ENCODE measurements at places on chromosomes 6 and 20. TPM values are rescaled to one million over a fixed set of nuclear protein-coding genes. Genes with fewer than 3 reads are reported as not detected.

Gene SMIM28
- not detected for total RNA-seq

- DNase-seq, result no peak
These were observed 890.0 kb upstream of the CITED2 start for GRCh38 chr6:140264431-140264830.

Gene JPH2
- 151 TPM for total RNA-seq

- DNase-seq, result no peak
These were observed 164.8 kb downstream of the FAXC start for GRCh38 chr6:99184696-99185095.

GRCh38 chr20:54291339-54292010, 83.6 kb downstream of the PFDN4 start:
- DNase-seq, result no peak

GRCh38 chr6:36743538-36744303, 46.1 kb downstream of the RAB44 start:
- no peak for DNase-seq

DNA sequence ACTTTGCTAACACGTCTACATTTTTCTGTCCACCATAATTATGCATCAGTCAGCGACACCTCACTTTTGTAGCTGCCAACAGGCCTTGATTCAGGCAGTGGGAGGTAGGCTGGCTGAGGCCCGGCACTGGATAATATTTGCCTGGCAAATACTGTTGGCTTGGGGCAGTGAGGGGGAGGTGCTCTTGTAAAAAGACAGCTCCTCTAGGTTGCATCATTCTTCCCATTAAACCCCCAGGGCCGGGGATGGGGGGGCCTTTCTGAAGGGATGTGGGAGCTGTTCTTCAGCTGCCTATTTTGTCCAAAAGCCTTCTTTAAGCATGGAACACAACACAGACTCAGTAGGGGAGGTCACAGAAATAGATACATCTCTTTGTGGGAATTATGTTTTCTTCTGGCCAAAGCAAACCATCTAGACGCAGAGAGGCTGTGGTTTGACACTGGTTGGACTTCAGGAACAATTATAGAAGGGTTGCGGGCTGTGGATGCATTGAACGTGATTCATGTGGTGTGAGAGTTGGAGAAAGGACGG, 338.3 kb upstream of the NT5E start:
- DNase-seq, result peak; percentile 24

Gene UBD
- not detected for total RNA-seq

Gene PPIL6
- 3.9 TPM for total RNA-seq

DNA sequence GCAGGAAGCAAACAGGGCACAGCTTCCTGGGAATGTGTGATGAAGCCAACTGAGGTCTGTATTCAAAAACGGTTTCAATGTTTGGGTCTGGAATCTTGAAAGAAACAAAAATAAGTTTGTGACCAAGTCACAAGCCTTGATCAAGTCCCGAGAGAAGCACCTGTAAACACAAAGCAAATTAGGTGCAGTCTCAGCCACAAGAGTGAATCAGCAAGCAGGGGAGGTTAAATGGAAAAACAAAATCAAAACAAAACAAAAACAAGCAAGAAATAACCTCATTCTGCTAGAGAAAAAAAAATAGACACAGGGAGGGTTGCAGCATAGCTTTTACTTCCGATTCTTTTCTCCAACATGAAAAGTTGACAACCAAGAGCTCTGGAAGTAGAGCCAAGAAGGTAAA, 201.7 kb downstream of the CLIC5 start:
- no peak for DNase-seq

- no peak for DNase-seq
These were observed 7.6 kb upstream of the ID1 start for GRCh38 chr20:31597481-31597855.

GRCh38 chr6:100121854-100122609, 128.0 kb upstream of the MCHR2 start:
- no peak for DNase-seq

GRCh38 chr6:168045706-168046620, 33.0 kb downstream of the FRMD1 start:
- DNase-seq, result no peak

DNA sequence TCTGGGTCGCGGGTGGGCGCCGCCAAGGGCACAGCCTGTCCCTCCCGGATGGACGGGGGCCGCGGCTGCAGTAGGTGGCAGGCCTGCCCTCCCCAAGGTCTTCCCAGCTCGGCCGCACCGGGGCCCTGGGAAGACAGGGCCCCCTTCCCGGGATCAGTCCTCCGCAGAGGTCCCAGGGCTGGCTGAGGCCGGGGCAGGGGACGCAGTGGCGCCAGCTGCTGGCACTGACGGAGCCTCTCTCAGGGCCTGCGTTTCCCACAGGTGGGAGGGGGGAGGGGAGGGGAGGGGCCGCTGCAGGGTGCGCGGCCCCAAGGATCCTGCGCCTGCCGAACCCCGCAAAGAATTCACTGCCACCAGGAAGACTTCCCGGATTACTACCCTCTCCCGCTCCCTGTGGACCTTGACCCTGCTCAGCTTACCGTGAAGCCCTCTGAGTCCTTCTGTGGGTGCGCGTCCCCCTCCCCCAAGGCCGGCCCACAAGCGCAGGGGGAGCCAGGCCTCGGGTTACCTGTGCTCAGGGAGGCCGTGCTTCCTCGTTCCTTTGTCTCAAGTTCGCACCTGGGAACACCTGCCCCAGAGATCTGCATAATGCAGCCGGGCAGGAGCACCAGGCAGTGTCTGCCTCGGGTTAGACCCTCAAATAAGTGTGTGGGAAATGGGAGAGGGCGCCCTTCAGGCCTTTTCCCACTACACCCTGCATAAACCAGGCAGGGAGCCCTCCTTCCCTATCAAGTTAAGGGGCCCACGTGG, 5.1 kb downstream of the LZTS3 start:
- DNase-seq, result peak; percentile 49

DNA sequence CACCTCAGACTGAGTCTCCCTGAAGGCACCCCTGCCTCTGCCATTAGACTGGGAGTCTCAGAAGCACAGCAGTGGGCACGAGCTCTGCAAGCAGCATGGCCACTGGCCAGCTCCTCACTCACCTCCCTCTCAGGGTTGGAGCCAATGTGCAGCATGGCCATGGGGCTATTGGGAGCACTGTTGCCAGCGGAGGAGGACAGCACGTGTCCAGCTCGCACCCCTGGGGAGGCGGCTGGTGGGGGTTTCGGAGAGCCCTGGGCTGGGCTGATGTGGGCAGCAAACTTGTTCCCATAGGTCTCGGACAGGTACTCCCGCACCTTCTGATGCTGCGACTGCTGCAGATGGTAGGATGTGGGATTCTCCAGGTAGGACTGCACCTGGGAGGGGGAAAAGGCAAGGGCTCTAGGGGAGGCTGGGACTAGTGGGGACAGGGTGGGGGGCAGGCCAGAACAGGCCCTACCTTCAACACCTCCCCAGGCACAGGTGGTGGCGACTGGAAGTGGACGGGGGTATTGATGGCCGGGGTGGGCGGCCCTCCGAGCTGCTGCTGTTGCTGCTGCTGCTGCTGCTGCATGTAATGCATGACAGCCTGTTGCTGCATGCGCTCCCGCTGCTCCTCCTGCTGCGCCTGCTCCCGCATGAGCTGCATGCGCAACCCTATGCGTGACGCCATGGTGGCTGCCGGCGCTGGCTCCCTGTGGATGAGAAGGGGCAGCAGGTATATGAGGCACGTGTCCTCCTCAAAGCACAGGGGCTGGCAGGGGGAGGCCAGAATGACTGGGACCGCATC, 44.7 kb downstream of the TFEB start:
- no peak for DNase-seq

DNA sequence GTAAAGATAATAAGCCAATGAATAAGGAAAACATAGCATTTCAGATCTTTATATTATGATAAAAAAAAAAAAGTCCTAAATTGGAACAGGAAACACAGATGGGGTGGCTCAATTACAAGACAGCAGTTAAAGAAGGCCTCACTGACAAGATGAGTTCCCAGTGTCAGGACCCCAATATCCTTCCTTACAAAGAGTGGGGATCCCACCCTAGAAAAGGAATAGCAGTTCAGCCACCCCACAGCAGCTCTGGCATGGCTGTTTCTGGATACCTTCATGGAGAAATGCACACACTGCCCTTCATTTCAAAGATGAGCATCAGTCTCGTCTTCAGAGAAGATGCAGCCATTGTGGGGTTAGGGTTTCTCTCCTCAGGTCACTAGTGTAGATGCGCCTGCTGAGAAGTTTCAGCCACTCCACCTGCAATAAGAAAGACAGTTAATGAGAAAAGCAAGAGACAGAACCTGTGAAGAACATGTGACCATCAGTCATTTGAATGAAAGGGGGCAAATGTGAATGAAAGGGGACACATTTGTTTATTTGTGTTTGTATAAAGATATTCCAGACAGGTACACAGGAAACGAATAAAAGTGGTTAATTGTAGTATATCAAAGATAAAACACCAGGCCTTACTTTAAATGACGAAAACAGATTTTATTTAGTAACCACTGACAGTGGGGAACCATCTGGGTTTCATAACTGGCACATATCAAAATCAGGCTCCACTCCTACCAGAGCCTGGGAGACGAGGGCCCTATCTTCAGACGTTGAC, 121.3 kb upstream of the PRSS16 start:
- no peak for DNase-seq

GRCh38 chr20:63533871-63534393, 3.2 kb downstream of the PTK6 start:
- no peak for DNase-seq

- DNase-seq, result no peak
These were observed 207.4 kb downstream of the SOX4 start for GRCh38 chr6:21800948-21801438.

Gene HEBP2
- total RNA-seq, result 101 TPM

Gene PHACTR3
- 4.3 TPM for total RNA-seq

Gene GRM1
- 6.7 TPM for total RNA-seq

DNA sequence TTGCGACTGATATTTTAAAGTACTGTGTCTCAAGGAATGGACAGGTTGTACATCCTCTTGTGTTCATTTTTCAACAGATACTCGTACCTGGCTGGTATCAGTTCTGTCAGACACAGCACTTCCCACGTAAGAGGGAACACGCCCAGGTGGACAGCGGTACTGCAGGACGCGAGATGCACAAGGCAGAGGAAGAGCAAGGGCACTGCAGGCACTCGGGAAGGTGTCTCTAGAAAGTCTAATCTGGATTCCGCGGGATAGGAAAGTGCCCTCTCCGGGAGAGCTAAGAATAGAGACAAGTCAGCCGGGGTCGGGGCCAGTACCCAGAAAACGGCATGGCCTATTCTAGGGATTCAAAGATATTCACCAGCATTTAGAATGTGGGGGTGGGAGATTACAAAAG, 94.2 kb upstream of the MBOAT1 start:
- DNase-seq, result no peak

DNA sequence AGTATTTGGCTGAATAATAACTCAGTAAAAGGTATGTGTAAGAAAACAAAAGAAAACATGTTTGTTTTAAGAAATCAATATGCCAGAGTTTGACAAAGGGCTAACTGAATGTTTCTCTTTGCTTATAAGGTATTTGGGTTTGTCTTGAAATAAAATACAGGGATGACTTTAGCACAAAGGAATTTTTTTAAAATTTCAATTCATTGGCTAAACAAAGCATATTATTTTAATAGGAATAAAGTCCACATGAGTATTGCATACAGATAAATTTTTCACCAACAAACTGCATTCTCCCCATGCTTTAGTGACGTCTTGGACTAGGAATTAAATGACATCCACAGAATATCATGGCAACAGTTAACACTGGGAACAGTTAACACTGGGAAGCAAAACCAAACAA, 480.0 kb upstream of the JAG1 start:
- no peak for DNase-seq

Gene LPA
- not detected for total RNA-seq

GRCh38 chr6:33248643-33248931, 23.1 kb downstream of the VPS52 start:
- peak; percentile 18 for DNase-seq

Gene CLDN20
- not detected for total RNA-seq

- peak; percentile 67 for DNase-seq
These were observed 16.4 kb downstream of the CHRNA4 start for GRCh38 chr20:63344616-63345327.

GRCh38 chr6:2492686-2493523, 247.5 kb upstream of the GMDS start:
- no peak for DNase-seq

Gene CD93
- total RNA-seq, result 35.7 TPM

Gene HEY2
- total RNA-seq, result 25.6 TPM

GRCh38 chr6:113184736-113185135, 672.4 kb upstream of the MARCKS start:
- DNase-seq, result peak; percentile 79

- DNase-seq, result peak; percentile 26
These were observed 2.3 kb downstream of the BMP6 start for GRCh38 chr6:7727946-7728854.

Gene NNAT
- total RNA-seq, result 0.33 TPM

Gene LINC00237
- not detected for total RNA-seq

GRCh38 chr20:47574616-47575364, 73.1 kb downstream of the NCOA3 start:
- DNase-seq, result no peak

DNA sequence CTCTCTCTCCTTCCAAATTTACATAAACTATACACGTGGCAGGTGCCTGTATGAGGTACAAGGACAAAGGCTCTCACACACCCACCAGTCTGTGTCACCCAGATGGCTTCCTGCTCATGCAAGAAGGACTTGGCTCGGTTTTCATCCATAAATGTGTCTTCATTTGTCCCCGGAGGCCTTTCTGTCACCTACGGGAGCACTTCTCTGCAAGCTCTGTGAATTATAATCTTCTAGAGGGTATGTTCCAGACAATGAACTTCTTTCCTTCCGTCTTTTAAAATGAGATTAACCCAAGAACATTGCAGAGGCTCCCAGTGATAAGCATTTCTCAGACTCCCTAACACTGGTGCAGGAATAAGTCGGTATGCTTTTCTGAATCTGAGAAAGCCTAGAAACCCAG, 123.6 kb downstream of the PTPRT start:
- no peak for DNase-seq

- peak; percentile 37 for DNase-seq
These were observed 29.8 kb downstream of the GFOD1 start for GRCh38 chr6:13457577-13457976.

Measured in left ventricle myocardium inferior (tissue), 1 donor.